ENCODE measurements at places on chromosomes 6 and 20.

- no peak for DNase-seq
Measured at GRCh38 chr6:119158057-119158848, 79.8 kb upstream of the FAM184A start.

DNA sequence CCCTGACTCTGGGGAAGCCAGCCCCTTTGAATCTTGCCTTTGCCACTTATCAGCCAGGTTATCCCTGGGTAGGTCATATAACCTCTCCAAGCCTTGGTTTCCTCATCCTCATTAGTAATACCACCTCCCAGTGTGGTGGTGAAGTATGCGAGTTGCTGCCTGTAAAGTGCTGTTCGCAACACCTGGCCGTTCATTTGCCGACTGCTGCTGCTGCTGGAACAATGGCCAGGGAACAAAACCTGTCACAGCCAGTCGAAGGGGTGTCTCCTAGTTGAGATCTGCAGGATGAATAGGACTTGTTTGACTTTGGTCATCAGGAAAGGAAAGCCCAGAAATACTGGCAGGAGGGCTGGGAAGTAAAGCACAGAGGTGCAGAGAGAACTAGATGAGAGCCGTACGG lies 6.1 kb downstream of the MANBAL start:
- no peak for DNase-seq

DNA sequence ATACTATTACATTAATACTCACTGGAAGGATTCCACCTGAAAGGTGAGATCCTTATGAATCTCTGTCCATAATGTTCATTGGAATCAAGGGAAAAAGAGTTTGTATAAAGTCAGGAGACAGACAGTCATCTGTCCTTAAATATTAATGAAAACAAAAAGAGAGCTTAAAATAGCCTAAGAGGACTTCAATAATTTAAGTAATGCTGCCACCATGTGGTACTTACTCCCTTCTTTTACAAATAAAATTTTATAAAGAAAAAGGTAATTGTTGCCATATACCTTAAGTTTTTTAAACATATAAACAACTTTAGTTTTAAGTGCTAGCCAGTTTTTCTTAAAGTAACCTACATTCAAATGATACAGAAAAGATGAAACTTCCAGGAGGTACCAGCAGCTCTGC lies 5.1 kb downstream of the BLOC1S5 start:
- DNase-seq, result no peak

GRCh38 chr6:135358251-135358821 lies 139.2 kb downstream of the AHI1 start:
- no peak for DNase-seq

DNA sequence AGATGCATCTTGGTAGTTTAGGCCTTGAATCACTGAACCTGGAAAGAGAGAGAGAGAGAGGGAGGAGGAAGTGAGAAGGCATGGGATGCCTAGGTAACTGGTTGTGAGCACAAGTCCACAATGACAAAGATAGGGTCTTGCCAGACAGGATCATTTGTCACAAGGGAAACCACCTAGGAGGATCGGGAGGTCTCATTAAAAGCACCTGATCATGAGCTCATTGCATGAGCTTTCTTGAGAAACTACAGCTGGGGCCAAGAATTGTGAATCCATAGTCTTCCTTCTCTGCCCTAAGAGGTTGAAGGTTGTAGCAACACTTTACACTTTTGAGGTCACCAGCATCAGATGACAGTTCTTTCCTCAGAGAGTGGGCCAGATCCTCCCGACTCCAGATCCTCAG lies 195.7 kb downstream of the CD83 start:
- DNase-seq, result no peak

- no peak for DNase-seq
Measured at GRCh38 chr20:48841196-48841874, 13.5 kb upstream of the PREX1 start.

DNA sequence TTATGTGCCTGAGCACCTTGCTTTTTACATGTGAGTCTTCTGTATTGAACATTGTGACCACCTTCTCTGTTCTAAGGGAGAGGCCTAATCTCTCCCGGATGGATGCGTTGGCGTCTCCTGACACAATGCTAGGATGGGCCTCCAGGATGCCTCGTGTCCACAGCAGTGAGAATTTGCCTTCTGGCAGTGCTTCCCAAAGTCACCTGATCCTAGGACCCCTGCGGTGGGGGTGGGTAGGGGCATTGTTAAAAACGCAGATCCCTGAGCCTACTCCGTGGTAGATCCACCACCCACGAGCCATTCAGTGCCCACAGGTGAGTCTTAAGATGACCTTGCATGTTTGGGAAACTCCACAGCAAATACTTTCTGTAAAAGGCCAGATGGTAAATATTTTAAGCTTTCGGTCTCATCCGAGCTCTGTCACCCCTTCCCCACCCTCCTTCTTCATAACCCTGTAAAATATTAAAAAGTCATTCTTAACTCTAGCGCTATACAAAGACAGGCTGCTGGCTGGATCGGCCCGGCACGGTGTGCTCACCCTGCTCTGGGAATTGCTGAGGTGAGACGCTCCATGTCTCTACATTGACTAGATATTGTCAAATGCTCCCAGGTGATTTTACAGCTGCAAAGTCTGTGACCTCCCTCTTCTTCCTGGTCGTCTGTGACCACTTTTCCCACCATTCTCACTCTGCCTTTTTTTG lies 106.7 kb upstream of the IYD start:
- DNase-seq, result no peak
